Cortex of kidney (tissue), 1 donor: ENCODE measurements at places on chromosomes 2 and 18.

DNA sequence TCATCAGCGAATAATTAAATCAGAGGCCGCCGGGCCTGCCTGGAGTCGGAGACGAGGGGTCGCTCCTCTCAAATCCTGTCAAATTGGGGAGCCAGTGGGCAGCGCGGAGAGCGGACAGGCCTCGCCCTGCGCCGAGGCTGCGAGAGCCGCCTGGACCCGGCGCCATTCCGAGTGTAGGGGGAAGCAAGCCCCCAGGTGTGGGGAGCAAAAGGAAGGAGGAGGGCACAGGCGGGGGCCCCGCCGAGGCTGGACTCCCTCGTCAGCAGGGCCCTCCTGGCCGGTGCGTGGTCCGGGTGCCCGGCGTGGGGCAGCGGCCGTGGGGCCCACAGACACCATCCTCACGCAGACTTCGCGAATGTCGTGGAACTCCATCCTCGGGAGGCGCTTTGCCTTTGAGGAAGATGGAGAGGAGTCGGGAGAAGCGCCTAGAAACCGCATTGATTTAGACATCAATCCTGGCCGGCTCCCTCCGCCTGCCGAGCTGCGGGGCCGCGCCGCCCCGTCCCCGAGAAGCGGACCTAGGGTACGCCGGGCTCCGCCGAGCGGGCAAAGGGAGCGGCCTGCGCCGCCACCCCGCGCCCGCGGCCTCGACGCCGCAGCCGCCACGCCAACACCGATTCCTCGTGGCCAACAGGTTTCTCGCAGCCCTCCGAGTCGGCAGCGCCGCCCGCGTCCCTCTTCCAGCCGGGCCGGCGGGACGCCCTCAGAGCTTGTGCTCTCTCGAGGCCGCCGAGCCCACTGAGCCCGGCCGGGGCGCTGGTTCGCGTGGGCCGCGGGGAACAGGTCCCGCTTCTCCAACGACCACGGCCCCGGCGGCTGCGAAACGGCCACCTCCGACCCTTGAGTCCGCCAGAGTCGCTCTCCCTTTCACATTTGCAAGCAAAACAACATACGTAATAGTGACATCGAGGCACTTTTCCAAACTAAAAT lies 6.7 kb upstream of the ONECUT2 start:
- no peak for DNase-seq

DNA sequence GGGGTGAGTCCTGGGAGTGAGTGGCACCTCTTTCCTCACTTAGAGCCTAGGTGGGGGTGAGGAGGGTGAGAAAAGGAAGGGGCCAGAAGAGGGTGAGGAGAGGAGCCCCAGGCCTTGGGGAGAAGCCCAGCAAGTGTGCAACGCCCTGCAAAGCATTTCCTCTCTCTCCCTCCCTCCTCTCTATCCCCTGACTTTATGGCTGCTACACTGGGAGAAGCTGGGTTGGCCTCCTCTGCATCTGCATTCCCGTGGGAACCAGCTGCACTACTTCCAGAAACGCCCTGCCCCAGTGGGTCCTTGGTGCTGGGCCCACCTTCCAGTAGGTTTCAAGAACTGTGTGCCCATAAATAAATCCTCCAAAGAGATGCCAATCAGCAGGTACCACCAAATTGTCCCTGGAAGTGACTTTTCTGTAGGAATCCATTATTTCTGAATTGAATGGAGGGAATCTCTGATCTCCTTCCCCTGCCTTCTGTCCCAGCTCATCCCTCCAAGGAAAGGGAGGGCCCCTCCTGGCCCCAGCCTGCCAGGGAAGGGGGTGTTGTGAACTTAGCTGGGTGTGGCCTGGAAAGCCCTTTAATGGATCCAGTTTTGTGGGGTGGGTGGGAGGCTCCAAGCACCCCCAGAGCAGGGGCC lies 95.7 kb upstream of the BOD1L2 start:
- no peak for DNase-seq

- DNase-seq = no peak
Observed at GRCh38 chr18:71598374-71598773, 945.8 kb downstream of the CBLN2 start.

DNA sequence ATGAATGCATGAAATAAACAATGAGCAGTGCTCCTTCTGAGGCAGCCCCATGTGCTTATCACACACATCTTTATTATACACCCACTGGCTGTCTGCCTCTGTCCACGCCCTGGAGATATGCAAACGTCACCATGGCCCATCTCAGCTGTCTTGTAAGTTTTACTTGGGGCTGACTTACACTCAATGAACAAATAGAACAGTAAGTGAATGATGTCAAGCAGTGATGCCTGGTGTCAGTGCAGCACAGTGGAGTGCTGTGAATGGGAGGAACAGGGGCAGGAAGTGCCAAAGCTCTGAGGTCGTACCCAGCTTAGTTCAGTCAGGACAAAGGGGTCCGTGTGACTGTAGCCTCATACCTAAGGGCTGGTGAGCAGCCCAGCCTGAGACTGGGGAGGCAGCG lies 659.5 kb upstream of the HS6ST1 start:
- DNase-seq = no peak

GRCh38 chr2:14364471-14364870 lies 268.0 kb upstream of the LRATD1 start:
- DNase-seq = no peak

GRCh38 chr2:178392215-178392614 lies 58.8 kb downstream of the PRKRA start:
- DNase-seq = no peak

DNA sequence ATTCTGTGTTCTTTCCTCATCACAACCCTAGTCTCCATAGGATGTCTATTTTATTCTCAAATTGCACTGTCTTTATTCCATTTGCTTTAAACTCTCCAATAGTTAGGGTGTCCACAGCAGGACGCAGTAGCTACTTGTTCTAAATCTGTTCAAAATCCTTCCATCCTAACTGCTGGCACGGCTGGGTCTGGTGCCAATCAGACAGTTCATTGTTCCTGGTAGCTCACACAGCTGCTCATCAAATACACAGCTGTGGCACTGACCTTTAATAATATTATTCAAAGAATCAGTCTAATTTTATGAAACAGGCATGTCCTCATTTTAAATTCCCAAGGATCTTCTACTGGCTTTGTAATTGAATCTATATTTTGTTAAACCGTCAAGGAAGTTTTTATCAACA lies 59.7 kb upstream of the TMEFF2 start:
- no peak for DNase-seq

DNA sequence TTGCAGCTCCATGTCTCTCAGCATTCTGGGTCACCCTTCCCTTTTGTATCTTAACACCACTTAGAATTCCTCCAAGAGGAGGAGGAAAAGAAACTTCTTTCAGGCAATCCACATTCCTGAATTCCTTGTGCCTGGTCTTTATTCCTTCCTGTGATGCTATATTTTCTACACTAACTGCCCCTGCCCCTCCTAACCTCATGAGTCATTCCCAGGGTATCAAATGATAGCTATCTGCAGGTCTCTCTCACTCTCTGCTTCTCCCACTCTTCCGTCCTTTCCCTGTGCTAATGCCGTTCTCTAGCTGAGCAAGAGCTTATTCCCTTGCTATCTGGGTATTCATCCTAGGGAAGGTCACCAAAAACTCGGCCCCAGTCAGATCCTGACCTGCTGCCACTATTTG lies 395.0 kb upstream of the TCF4 start:
- no peak for DNase-seq
